ENCODE measurements at places on chromosomes 3 and 15.

DNA sequence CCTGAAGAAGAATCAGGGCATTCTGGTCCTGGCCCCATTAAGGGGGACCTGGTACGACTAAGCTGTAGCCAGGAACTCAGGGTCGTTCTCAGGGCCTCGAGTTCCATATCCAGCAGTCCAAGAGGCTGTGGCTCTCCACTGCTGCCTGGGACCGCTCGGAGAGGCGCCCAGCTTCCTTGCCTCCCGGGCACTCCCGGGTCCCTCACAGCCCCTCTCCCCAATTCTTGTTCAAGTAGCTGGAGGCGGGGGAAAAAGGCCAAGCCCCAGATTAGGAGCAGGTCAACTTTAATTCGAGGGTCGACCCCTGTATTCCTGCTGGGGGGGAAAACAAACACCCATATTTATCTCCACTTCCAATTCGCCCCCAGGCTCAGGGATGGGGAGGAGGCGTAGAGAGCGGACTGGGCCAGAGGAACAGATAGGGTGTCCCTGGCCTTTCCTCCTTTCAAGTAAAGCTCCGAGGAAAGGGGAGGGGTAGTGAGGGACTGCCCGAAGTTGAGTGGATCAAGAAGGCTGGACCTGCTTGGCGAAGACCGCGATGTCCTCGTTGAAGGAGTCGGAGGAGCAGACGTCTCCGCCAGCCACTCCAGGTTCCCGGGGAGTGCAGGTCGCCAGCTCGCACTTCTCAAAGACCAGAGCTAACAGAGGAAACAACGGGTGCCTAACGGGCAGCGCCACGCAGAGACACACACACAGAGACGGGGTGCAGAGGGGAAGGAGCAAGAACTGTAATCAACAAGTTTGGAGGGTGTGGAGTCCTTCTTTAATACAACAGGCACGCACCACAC lies 4.4 kb downstream of the MEIS2 start:
- no peak for DNase-seq

GRCh38 chr3:7546253-7546652 lies 685.3 kb downstream of the GRM7 start:
- no peak for DNase-seq

DNA sequence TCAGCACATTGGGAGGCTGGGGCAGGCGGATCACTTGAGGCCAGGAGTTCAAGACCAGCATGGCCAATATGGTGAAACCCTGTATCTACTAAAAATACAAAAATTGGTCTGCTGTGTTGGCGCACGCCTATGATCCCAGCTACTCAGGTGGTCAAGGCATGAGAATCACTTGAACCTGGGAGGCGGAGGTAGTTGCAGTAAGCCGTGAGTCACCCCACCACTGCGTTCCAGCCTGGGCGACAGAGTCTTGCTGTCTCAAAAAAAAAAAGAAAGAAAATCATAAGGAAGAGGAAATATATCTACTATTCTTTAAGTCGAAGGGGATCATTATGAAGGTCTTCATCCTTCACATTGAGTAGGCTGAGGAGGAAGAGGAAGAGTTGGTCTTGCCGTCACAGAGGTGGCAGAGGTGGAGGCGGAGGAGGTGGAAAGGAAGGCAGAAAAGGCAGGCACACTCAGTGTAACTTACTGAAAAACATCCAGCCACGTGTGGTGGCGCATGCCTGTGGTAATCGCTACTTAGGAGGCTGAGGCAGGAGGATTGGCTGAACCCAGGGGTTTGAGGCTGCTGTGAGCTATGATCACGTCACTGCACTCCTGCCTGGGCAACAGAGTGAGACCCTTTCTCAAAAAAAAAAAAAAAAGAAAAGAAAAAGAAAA lies 14.2 kb downstream of the CSK start:
- DNase-seq = no peak

DNA sequence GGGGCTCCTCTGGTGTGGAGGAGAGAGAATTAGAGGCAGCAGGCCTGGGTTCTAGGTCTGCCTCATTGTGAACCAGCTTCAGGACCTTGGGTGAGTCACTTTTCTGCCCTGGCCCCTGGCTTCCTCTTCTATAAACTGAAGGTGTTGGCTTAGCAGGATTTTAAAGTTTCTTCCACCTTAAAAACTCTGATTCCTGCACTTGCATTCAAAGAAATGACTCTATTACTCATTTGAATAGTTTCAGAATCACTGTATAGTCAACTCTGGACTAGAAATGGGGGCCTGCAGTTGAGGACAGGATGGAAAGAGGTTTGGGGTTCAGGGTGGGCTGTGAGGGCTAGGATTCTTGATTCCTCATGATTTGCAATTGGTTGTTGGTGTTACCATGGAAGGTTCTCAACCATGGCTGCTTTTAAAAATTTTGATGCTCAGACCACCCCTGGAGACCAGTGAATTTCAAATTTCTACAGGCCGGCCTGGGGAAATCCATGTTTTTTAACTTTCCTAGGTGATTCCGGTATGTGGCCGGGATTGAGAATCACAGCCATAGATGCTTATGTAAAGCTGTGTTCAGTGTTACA lies 19.9 kb downstream of the SMAD3 start:
- DNase-seq = no peak

GRCh38 chr15:73755481-73755880 lies 2.3 kb upstream of the INSYN1 start:
- DNase-seq = no peak

DNA sequence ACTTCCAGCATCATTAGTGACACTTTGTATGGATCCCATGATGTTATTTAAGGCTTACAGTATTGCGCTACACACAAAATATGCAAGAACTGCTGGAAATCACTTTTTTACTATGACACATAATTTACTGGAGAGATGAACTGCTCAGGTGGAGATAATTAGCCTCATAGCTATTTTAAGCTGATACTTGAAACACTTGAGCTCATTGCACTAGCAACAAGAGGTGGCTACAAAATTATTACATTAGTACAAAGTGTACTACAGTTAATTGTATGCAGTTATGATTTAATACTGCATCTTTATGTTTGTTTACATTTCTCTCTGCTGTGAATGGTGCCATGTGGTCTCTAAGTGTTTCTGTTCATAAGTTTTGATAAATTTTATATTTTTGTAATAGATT lies 6.5 kb upstream of the LZTFL1 start:
- no peak for DNase-seq

- DNase-seq = no peak
These were observed 136.5 kb downstream of the CPNE4 start for GRCh38 chr3:131898346-131898745.

- DNase-seq = no peak
These were observed 34.5 kb downstream of the SFMBT1 start for GRCh38 chr3:53011324-53011723.

DNA sequence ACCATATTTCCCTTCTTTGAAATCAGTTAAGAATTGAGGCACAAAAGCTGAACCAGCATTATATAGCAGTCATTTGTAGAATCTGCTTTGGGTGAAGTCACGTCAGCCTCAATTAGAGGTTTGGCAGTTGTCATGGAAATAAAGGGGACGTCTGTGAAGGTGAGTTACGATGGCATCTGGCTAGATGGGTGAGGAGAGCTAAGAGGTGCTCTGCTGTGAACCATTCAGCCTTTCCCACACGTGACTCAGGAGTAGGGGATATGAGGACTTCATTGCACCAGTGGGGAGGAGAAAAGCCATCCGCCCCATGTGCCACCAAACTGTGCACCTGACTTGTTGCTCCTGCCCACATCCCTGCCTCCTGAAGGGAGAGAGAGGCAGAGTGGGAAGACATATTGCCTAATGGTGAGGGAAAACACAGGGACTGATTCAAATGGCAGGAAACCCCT lies 2.8 kb upstream of the C15orf40 start:
- DNase-seq = no peak

DNA sequence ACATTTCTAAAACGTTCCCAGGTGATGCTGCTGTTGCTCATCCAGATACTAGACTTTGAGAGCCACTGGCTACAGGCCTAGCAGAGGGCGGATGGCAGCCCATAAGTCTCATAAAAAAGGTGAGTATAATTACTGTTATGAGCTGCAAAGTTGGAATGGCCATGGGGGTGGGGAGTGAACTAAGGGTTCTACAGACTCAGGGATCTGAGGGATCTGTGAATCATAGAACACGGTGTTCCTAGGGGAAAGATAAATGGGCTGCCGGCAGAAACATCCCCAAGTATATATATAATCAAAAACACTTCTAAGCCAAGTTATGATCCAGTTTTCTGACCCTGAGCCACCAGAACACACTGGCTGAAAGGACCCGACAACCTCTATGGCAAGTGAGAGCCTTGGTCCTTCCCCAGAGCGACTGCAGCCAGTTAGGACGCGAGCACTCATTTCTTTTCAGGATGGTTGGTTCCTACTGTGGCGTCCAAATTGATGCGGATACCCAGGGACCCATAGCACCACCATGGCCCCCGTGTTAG lies 7.9 kb upstream of the SYNM start:
- no peak for DNase-seq

DNA sequence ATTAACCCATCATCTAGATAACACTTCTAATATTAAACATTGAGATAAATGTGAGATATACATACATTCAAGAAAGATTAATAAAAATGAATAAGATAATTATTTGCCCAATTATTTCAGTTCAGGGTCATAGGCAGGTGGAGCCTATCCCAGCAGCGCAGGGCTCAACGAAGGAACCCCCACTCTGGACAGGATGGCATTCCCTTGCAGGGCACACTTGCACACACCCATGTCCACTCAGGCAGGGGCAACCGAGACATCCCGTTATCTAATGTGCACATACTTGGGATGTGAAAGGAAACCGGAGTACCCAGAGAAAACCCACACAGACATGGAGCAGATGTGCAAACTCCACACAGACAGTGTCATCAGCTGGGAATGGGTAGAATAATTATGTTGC lies 175.4 kb upstream of the CMC1 start:
- DNase-seq = no peak

- DNase-seq = no peak
These were observed 21.4 kb downstream of the IRAK2 start for GRCh38 chr3:10185804-10186762.

- DNase-seq = no peak
These were observed 52.4 kb downstream of the KLHL25 start for GRCh38 chr15:85742186-85742821.

DNA sequence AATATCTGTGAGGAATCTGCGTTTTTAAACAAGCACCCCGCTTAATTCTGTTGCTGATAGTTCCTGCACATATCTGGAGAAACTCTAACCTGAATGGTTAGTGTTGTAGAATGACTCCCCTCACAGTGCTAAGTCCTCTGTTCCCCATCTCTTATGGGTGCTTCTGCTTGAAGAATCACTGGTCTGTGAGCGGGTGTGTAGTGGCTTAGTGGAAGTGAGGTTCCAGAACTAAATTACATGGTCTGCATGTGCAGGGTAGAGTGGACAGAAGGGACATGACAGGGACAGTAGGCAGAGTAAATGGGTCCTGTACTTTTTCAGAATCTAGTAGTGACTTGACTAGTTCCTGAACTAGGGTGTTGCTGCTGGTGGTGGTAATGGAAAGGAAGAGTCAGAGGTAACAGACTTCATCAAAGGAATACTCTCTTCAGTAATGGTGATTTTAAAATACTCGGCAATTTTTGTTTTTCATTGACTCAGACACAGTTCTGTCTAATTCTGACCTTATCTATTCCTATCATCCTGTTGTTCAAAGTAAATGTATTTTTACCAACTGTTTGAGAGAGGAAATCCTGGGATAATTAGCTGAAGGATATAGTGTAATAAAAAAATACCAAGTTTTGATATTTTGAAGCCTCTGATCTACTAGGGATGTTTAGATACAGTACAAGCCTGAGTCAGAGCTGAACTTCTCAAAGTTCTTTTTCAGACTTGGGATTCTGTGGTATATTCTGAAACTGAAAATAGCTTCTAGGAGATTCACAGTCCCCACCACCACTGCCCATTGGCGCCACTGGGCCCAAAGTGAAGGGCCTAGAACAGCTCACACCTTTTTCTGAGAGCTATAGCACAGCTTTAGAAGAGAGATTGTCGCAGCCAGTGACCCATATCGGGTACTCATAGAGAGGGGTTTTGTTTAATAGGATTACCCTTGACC lies 55.5 kb downstream of the FNDC3B start:
- DNase-seq = peak; percentile 33

- DNase-seq = no peak
These were observed 684.2 kb upstream of the CFAP20DC start for GRCh38 chr3:59734061-59734460.

DNA sequence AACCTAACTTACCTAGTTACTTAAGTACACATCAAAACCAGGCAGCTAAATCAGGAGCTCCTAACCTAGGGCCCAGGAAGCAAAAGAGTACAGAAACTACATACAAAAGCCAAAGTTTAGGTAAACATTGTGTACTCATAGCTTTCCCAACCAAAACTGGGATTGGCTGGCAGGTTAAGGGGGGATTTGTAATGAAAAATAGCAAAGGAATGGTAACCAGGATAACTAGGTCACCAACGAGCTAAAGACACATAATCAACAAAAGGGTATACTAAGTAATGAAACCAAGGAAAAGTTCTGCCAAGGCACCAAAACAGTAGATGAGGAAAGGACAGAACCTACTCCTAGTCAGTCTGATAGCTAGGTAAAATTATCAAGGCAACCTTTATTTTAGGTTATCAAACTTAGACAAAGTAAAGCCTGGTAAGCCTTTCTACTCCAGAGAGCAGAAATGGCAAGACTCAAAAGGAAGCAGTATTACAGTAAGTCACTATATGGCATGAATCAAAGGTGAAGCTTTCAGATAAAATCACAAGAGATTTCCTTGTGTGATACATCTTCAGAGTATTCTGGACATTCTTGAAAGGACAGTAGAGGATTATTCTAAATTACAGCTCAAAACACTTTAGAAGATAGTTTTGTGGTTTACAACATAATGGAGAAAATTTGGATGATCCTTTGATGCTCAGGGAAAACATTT lies 10.2 kb downstream of the TRA2B start:
- DNase-seq = no peak

DNA sequence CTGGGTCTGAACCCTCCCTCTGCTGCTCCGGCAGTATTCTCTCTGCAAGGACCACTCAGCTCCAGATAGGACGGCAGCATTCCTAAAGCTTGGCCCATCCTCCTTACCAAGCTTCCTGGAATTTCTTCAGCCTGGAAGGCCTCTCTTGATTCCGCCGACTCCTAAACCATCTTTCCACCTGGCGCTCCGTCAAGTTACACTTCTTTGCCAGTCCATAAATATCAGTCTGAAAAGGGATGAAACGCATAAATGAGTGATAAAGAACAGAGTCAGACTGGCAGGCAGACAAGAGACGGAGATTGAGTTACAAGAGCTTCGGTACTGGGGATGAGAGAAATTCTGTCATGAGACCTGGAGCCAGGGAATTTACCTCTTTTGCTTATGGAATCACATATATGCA lies 44.3 kb downstream of the CERS3 start:
- no peak for DNase-seq

GRCh38 chr3:184002469-184002868 lies 15.2 kb downstream of the ABCC5 start:
- DNase-seq = no peak

- peak; percentile 77 for DNase-seq
These were observed 84.8 kb downstream of the PPCDC start for GRCh38 chr15:75107908-75108838.

- no peak for DNase-seq
These were observed 69.5 kb downstream of the CSNK1G1 start for GRCh38 chr15:64286473-64286872.

- no peak for DNase-seq
These were observed 251.2 kb upstream of the ZPLD1 start for GRCh38 chr3:102183623-102184022.

- no peak for DNase-seq
These were observed 39.4 kb downstream of the DNAJB8 start for GRCh38 chr3:128427175-128427857.

- no peak for DNase-seq
These were observed 60.7 kb downstream of the TASOR start for GRCh38 chr3:56622381-56622780.
